Neural progenitor cell (in vitro differentiated cells): ENCODE measurements at places on chromosomes 1 and 21. TPM values are rescaled to one million over a fixed set of nuclear protein-coding genes. Genes with fewer than 3 reads are reported as not detected.

Gene CGN
- 5.4 and 12.4 TPM in 2 replicates for total RNA-seq

Gene AIRE
- not detected in 2 replicates for total RNA-seq

- DNase-seq: no peak
- no peaks in the 10 kb centered on the region for H3K4me1 ChIP-seq
- no peaks in the 10 kb centered on the region for H3K27me3 ChIP-seq
- H3K36me3 ChIP-seq: no peaks in the 10 kb centered on the region
Measured at GRCh38 chr1:78419309-78419708, 71.5 kb upstream of the PTGFR start.

GRCh38 chr1:112457241-112457640, 51.5 kb upstream of the WNT2B start:
- H3K4me3 ChIP-seq: no peak overlapping the region
- H3K4me1 ChIP-seq: no peaks in the 10 kb centered on the region
- H3K27ac ChIP-seq: no peak overlapping the region
- peaks cover 9% of the 10 kb centered on the region for H3K36me3 ChIP-seq
- DNase-seq: no peak

DNA sequence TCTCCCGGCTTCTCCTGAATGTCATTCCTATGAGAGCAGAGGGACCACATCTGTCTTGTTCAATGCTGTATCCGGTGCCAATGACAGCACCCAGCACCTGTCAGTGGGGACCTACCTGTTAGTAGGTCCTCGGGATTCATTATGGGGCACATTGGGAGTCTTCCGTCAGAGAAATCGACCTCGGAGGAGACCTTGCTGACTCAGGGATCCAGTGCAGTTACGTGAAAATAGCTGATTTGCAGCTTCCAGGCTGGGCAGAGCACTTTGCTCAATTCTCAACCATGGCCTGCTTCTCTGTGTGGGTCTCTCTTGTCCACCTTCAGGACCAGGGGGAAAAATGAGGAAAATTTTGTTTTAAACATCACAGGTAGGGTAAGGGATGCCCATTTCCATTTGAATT, 130.2 kb downstream of the PRDM2 start:
- peaks cover 6% of the 10 kb centered on the region for H3K27me3 ChIP-seq
- H3K27ac ChIP-seq: no peak overlapping the region
- H3K4me3 ChIP-seq: no peak overlapping the region
- no peaks in the 10 kb centered on the region for H3K4me1 ChIP-seq
- no peaks in the 10 kb centered on the region for H3K36me3 ChIP-seq
- DNase-seq: no peak

DNA sequence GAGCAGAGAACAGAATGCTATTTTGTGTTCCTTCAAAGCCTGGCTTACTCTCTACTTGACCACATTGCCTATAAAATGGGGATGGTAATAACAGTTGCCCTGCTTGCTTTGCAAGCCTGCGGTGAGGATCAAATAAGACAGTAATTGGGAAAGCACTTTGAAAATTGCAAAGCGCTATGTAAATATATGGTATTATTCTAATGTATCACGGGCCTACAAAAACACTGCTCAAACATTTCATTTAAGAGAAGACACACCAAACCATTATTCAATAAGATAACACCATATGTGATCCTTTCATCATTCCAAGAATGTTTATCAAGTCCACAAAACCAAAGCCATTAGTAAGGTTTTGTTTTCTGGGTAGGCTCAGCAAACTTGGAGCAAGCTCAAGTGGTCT, 208.4 kb downstream of the ROR1 start:
- no peak overlapping the region for H3K27ac ChIP-seq
- H3K4me1 ChIP-seq: peaks cover 5% of the 10 kb centered on the region
- no peaks in the 10 kb centered on the region for H3K36me3 ChIP-seq
- H3K27me3 ChIP-seq: no peaks in the 10 kb centered on the region
- DNase-seq: no peak
- H3K4me3 ChIP-seq: no peak overlapping the region

Gene ADAMTS5
- under 0.01 TPM in 1 of 2 replicates, not detected in the other for total RNA-seq

GRCh38 chr1:53697721-53698383, 41.1 kb downstream of the GLIS1 start:
- no peak for DNase-seq
- no peak overlapping the region for H3K4me3 ChIP-seq
- peaks cover 3% of the 10 kb centered on the region for H3K4me1 ChIP-seq
- H3K27ac ChIP-seq: no peak overlapping the region
- no peaks in the 10 kb centered on the region for H3K27me3 ChIP-seq

Gene ADCY10
- total RNA-seq: not detected in 2 replicates

DNA sequence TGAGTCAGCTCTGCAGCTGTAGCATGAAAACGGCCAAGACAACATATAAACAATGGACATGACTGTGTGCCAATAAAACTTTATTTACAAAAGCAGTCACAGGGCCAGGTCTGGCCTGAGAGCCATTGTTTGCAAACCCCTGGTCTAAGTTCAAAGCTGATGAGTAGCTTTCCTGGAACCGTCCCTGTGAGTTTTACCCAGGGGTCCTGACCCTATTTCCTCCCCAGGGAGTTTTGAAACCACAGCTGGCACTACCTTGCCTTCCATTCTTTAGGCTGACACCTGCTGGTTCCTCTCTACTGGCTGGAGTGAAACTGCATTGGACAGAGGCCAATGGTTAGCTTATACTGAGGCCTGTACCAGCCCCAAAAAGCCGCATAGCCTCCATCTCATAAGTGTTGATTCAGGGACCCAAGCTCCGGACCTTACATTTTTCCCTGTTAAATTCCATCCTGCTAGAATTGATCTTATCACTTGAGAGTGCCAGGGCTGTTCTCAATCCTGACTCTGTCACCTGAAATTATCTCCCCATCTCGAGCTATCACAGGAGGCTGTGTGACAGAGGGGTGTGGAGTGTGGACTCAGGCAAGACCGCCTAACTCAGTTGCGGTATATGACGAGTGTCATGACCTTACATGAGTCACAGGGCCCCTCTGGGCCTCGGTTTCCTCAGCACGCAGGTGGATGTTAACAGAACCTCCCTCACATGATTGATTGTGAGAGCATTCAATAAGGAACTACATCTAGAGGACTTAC, 343.6 kb downstream of the NPHP4 start:
- H3K27me3 ChIP-seq: no peaks in the 10 kb centered on the region
- no peaks in the 10 kb centered on the region for H3K4me1 ChIP-seq
- no peak for DNase-seq
- no peak overlapping the region for H3K4me3 ChIP-seq

DNA sequence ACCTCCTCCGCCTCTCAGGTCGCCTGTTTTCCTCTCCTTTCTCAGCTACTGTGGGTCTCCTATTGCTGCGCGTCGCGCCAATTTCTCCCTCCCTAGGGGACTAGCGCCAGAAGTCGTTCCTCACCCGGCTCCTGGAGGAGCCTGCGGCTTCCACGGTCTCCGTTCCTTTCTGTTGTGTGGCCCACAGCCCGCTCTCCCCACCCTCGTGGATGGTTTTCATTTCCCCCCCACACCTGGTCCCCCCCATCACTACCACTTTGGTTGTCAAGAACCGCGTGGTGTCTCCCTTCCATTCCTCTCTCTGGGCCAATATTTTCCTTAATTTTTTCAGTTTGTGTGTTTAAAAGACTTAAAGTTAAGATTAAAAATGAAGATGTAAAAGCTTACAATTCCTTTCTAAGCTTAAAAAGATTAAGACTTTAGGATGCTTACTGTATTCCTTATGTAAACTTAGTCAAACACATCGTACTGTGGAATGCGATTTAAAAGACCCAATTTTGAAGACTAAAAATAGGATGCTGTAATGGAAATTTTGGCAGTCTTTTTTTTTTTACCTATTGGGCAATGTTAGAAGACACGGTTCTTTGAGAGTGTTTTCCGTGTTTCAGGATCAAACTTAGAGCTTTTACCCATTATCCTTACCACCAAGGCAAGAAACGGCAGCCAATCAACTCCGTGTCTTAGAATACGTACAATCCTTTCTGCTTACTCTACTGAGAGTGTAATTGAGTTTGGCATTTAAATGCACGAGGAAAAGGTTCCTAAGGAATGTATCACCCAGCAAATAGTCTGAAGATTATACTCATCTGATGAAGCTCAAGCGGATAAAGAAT, 773 bp downstream of the CNST start:
- peaks cover 5% of the 10 kb centered on the region for H3K36me3 ChIP-seq
- DNase-seq: peak; percentile 44
- H3K4me1 ChIP-seq: peaks cover 6% of the 10 kb centered on the region
- H3K27me3 ChIP-seq: no peaks in the 10 kb centered on the region
- peak overlapping the region; percentile 80 for H3K4me3 ChIP-seq

GRCh38 chr1:78553859-78554258, 63.1 kb downstream of the PTGFR start:
- H3K4me3 ChIP-seq: no peak overlapping the region
- DNase-seq: peak; percentile 13
- H3K27me3 ChIP-seq: no peaks in the 10 kb centered on the region

GRCh38 chr21:37642493-37642892, 273.8 kb downstream of the KCNJ6 start:
- no peaks in the 10 kb centered on the region for H3K27me3 ChIP-seq
- H3K4me3 ChIP-seq: no peak overlapping the region

Gene FAM177B
- total RNA-seq: not detected in 2 replicates

DNA sequence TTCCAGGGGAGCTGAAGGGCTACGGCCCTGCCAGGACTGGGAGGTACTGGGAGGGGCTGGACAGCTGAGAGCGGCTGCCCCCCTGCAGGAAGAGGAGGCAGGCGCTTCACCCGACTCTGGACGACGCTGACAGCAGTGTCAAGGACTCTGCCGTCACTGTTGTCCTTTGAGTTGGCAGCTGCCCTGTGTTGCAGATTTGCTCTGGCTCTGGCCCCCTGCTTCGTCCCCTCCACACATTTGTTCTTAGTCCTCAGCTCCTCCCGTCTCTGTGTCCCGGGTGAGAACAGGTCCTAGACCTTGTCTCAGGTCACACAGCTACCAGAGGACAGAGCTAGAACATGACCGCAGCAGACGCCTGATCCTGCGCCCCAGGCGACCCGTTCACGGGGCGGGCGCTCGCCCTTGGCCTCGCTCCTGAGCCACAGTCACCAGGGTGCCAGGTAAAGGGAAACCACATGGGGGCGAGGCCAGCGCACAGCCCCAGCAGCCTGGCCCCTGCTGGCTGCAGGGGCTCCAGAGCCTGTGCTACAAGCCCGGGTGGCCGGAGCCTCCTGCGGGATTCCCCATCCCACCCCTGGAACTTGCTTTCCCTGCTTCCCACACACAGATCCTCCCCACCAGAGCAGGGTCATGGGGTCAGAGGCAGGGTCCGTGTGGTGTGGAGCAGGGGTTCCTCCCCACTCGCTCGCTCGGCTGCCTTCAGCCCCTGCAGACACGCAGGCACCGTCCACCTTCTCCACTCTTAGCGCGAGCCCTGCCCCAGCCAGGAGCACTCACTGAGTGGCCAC, 10.7 kb upstream of the NPHP4 start:
- H3K4me3 ChIP-seq: no peak overlapping the region
- H3K27ac ChIP-seq: no peak overlapping the region
- DNase-seq: no peak
- H3K4me1 ChIP-seq: peaks cover 36% of the 10 kb centered on the region
- H3K27me3 ChIP-seq: no peaks in the 10 kb centered on the region

DNA sequence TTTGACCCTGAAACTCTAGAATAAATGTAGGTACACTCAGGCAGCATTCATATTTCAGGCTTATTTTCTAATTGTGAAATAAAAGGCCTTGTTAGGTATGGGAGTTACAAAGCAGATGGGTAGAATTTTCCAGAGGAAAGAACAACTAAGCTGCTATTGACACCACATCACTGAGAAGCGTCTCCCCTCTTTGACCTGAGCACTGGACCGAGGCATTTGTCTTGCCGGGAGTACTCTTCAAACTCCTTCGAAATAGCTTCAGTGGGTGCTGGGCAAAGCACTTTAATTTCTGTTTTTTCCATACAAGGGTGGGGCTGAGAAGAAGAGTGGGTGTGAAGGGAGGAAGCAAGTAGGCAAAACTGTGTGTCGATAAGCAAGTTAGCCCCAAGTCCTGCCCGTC, 36.4 kb downstream of the ABCA4 start:
- H3K4me1 ChIP-seq: peaks cover 34% of the 10 kb centered on the region
- peaks cover 9% of the 10 kb centered on the region for H3K27me3 ChIP-seq
- no peak for DNase-seq
- no peak overlapping the region for H3K4me3 ChIP-seq
- no peak overlapping the region for H3K27ac ChIP-seq
- H3K36me3 ChIP-seq: no peaks in the 10 kb centered on the region

Gene CDK11A
- total RNA-seq: 6.6 and 16.6 TPM in 2 replicates

Gene HNRNPR
- 231 and 317 TPM in 2 replicates for total RNA-seq

Gene OR6N1
- total RNA-seq: not detected in 2 replicates

Gene EFNA3
- 4.0 and 9.6 TPM in 2 replicates for total RNA-seq

Gene ALDH4A1
- 21.8 and 39.9 TPM in 2 replicates for total RNA-seq

GRCh38 chr21:23887725-23888306, 1719.5 kb downstream of the MRPL39 start:
- no peak for DNase-seq
- no peak overlapping the region for H3K4me3 ChIP-seq
- H3K4me1 ChIP-seq: no peaks in the 10 kb centered on the region
- H3K36me3 ChIP-seq: no peaks in the 10 kb centered on the region
- no peaks in the 10 kb centered on the region for H3K27me3 ChIP-seq

Gene CA6
- total RNA-seq: not detected in 2 replicates

Gene LCE3D
- not detected in 2 replicates for total RNA-seq

DNA sequence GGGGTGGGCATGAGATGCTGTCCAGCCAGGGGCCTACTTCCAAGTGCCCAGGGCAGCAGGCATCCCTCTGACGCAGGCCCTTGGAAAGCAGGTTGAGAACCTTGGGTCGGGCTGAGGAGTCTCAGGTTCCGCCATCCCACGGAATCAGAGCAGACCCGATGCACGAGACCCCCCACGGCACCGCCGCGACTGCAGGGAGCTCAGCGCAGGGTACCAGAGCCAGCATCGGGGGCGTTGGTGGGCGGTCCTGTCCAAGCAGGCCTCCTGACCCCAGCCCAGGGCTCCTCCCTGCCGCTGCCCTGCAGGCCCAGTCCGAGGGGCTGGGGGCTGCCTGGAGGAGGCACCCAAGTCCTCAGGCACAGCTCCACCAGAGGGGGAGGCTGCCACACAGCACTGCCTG, 177.2 kb downstream of the PRDM16 start:
- H3K4me3 ChIP-seq: no peak overlapping the region
- H3K27ac ChIP-seq: no peak overlapping the region
- H3K4me1 ChIP-seq: peaks cover 46% of the 10 kb centered on the region

GRCh38 chr1:207999274-207999915, 88.5 kb upstream of the CD34 start:
- H3K36me3 ChIP-seq: no peaks in the 10 kb centered on the region
- H3K27me3 ChIP-seq: no peaks in the 10 kb centered on the region
- no peak overlapping the region for H3K4me3 ChIP-seq
- DNase-seq: no peak

GRCh38 chr1:112776688-112777087, 61.6 kb upstream of the PPM1J start:
- no peaks in the 10 kb centered on the region for H3K27me3 ChIP-seq
- H3K27ac ChIP-seq: no peak overlapping the region
- no peaks in the 10 kb centered on the region for H3K36me3 ChIP-seq

- H3K4me3 ChIP-seq: peak overlapping the region; percentile 74
Measured at GRCh38 chr1:181090641-181091126, 2.2 kb downstream of the IER5 start.

GRCh38 chr1:35211120-35211414, 18.1 kb upstream of the SFPQ start:
- DNase-seq: no peak
- H3K27ac ChIP-seq: no peak overlapping the region
- no peak overlapping the region for H3K4me3 ChIP-seq
- H3K36me3 ChIP-seq: no peaks in the 10 kb centered on the region
- peaks cover 16% of the 10 kb centered on the region for H3K4me1 ChIP-seq

Gene FTCD
- total RNA-seq: 0.96 TPM in 1 of 2 replicates, not detected in the other

GRCh38 chr1:43832255-43832654, 101.3 kb upstream of the ARTN start:
- H3K4me3 ChIP-seq: no peak overlapping the region
- no peak for DNase-seq
- H3K27ac ChIP-seq: no peak overlapping the region
- no peaks in the 10 kb centered on the region for H3K27me3 ChIP-seq
- H3K4me1 ChIP-seq: peaks cover 8% of the 10 kb centered on the region
